Karpas-422 (cell line): ENCODE measurements at places on chromosomes 2 and 18.
A peak's percentile ranks its signal among the peaks of the same experiment; 100 is the strongest.

- no peak for DNase-seq
These were observed 85.5 kb downstream of the DSC3 start for GRCh38 chr18:30957066-30957465.

DNA sequence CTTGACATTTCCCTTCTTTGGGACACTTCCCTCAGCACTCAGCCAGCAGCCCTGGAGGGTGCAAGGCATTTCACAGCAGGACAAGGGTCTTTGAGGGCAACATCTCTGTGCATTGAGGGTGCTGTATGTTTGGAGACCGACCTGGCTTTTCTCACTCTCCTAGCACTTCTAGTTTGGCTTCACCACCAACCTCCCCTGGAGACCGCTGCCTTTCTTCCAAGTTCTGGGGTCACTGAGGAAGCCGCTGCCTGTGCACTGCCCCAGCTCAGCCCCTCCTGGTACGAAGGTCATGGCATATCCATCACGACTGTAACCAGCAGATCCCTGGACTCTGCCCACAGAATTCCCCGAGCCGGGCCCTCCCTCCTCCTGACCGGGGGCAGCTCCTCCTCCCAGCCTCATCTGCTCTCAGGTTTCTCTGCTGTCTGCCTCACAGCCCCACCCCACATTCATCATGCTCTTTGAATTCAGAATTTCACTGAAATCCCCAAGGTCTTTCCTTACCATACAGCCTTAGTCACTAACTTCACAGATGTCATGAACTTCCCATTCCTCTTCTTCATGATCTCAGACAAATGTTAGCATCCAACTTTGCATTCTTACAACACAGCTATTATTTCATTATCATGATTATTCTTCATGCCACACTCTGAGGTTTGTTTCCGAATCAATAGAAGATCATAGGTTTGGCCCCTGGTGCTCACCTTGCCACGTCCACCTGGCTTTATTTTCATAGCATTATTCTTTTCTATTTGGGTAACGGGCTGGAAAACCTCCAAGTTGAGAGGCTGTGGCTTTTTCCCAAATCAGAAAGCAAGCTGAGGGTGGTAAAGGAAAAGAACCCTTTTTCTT lies 113.0 kb upstream of the COPS8 start:
- no peak for DNase-seq

DNA sequence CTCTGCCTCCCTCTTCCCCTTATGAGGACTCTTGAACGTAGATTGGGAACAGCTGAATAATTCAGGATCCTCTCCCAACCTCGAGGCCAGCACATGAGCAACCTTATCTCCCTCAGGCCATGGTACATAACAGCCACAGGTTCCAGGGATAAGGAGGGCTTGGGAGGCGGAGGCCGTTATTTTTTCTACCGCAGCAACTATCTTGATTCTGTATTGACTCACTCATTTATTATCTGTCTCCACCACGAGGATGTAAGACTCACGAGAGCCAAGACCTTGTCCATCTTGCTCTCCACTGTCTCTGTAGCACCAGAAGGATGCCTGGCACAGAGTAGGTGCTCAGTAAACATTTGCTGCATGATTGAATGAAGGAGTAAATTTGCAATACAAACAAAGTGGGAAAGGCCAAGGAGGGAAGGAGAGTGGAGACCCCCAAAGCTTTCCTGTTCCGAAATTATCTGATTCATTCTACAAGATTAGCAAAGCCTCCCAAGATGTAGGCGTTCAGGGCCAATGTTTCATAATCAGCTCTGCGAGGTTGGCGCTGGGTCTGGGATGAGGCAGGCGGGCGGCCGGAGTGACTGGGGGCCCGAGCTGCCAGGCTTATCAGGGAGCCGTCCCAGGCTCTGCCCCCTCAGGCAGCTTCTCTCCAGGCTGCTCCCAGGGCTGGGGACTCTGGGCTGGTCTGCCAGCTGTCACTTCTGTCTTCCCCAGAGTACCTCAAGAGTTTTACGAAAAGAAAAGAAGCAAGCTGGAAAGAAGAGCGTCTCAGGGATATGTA lies 31.6 kb downstream of the INPP5D start:
- no peak for DNase-seq

- DNase-seq: no peak
These were observed 263.7 kb upstream of the SPOPL start for GRCh38 chr2:138237667-138238384.

GRCh38 chr2:104158191-104158590 lies 695.7 kb upstream of the POU3F3 start:
- no peak for DNase-seq

DNA sequence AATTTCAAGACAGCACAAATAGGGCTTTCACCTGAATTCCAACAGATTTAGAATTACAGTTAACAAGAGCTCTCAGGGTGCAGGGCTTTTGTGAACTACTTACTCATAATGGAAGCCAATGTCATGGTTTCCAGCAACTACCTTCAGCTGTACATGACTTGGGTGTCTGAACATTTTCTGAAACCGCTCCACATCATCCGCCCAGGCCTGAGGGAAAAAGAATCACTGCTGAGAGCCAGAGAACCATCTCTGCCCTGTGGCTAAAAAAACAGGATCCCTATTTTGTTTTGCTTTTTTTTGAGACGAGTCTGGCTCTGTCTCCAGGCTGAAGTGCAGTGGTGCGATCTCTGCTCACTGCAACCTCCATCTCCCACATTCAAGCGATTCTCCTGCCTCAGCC lies 18.8 kb downstream of the MPPE1 start:
- DNase-seq: peak; percentile 12

GRCh38 chr2:101267671-101268656 lies 15.3 kb downstream of the CNOT11 start:
- DNase-seq: no peak

DNA sequence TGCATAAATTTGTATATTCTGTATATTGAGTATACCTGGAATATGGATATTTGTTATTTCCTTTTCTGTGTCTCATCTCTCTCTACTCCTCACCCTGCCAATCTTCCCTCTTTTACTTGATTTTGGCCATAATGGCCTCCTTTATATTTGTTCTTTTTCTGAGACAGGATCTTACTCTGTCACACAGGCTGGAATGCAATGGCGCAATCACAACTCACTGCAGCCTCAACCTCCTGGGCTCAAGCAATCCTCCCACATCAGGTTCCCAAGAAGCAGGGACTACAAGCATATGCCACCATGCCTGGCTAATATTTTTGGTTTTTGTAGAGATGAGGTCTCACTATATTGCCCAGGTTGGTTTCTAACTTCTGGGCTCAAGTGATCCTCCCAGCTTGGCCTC lies 30.5 kb downstream of the PREPL start:
- DNase-seq: no peak

DNA sequence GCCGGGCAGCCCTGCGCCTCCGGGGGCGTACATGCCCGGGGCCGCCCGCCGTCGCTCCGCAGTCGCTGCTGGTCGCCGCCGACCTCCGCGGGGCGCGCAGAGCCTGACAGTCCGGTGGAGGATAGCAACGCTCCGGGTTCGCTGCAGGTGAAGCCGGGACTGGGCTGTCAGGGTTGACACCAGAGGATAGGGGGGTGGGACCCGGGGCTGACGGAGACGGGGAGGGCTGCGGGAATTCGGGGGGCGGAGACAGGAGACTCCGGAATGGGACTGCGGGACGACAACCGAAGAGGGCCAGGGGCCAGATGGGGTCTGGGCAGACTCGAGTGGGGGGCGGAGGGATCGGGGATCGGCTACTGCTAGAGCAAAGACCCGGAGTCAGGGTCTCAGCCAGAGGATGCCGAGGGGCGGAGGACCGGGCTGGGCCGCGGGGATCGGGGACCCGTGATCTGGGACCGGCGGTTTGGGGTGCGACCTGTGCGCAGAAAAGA lies 403 bp downstream of the TMEM127 start:
- peak; percentile 57 for DNase-seq

- DNase-seq: no peak
These were observed 48.0 kb downstream of the LANCL1 start for GRCh38 chr2:210428393-210429179.

DNA sequence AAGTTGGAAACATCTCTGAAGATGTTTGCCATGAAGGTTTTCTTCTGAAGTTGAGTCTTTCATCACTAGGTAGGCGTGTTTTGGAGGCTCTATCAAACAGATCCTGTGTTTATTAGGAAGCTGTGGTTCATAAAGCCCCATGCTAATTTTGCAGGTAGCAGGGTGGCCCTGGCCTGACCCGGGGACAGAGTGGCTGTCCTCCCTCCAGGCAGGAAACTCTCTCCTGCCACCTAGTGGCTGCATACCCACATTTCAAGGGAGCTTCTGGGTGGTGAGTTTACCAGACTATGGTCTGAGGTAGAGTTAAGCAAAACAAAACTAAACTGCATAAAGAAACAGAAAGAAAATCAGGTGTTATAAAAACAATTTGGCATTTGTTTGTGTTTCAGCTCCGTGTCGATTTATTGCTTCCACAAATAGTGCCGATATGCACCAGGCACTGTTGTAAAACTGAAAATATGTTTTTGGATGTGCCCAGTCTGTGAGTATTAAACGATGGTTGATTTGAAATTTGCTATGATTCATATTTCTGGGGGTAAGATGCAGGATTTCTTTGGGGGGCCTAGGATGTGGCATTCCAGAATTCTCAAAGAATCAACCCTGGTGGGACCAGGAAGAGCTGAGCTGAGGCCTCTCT lies 26.0 kb upstream of the IL37 start:
- peak; percentile 85 for DNase-seq

DNA sequence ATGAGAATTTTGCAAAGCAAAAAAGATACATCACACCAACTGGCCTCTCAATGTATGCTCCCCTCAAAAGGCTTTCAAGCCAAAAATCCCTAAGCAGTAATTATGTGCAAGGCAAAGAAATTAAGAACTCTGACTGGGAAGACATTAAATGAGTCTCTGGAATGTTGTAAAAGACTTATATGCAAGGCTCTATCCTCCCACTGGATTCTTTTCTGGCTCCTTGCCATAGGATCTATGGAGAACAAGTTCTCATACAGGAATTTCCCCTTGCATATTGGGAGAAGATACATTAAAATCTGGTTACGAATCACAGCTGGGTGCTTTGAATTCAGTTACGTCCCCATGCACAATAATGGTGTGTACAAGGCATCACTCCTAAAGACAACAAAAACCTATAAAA lies 73.4 kb upstream of the ATL2 start:
- DNase-seq: no peak

DNA sequence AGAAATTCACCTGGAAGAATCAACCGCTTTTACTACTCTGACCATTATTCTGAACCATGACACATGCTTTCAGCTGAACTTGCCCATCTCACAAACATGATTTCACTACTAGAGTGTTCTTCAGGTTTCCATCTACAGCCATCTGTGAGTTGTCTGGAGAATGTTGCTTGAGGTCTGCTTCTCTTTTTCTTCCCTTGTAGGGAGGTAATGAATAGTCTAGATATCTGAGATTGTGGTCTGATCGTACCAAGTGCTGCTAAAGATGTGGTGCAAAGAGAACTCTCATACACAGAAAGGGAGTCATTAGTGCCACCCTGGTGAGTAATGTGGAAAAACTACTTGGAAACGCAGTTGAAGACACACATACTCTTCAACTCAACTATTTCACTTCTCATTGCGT lies 10.2 kb downstream of the SOWAHC start:
- no peak for DNase-seq

DNA sequence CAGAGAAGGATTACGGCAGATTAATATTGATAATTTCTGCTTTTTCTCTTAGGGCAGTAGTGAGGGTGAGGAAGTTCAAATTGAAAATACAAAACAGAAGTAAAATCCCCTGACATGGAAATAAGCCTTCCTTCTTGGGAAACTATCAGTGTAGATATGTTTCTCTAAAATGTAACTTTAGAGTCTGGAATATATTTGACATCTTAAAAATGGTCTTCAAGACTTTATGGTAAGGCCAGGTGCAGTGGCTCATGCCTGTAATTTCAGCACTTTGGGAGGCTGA lies 33.0 kb downstream of the INPP5D start:
- DNase-seq: no peak

DNA sequence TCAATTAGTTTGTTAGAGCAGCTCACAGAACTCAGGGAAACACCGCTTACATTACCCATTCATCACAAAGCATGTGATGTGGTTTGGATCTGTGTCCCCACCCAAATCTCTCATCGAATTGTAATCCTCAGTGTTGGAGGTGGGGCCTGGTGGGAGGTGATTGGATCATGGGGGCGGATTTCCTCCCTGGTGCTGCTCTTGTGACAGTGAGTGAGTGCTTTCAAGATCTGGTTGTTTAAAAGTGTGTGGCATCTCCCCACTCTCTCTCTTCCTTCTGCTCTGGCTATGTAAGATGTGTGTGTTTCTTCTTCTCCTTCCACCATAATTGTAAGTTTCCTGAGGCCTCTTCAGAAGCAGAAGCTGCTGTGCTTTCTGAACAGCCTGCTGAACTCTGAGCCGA lies 63.5 kb upstream of the AGPS start:
- DNase-seq: no peak

DNA sequence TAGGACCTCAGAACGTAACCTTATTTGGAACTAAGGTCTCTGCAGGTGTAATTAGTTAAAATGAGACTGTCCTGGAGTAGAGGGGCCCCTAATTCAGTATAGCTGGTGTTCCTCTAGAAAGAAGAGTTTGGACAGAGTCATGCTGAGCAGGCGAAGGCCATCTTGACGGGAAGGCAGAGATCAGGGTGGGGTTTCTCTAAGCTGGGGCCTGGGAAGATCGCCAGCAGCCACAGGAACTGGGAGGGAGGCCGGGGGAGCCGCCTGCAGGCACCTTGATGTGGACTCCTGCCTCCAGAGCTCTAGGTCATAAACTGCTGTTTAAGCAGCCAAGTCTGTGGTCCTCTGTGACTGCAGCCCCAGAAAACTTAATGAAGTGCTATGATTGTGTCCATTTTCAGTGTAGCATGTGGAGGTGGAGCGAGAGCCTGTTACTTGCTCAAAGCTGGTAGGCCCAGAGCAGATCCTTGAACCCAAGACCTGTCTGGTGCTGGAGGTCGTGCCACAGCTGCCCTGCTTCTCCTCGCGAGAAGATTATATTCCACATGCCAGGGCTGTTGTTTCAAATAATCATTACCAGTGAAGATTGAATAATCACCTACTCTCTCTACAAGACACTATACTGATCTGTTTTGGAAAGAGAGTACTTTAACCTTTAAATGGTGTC lies 105.7 kb downstream of the TPO start:
- no peak for DNase-seq

- DNase-seq: no peak
These were observed 36.7 kb downstream of the TMEM37 start for GRCh38 chr2:119468154-119468955.

GRCh38 chr18:51561821-51562220 lies 364.3 kb upstream of the MEX3C start:
- DNase-seq: no peak
